ENCODE measurements at places on chromosomes 12 and 14.

DNA sequence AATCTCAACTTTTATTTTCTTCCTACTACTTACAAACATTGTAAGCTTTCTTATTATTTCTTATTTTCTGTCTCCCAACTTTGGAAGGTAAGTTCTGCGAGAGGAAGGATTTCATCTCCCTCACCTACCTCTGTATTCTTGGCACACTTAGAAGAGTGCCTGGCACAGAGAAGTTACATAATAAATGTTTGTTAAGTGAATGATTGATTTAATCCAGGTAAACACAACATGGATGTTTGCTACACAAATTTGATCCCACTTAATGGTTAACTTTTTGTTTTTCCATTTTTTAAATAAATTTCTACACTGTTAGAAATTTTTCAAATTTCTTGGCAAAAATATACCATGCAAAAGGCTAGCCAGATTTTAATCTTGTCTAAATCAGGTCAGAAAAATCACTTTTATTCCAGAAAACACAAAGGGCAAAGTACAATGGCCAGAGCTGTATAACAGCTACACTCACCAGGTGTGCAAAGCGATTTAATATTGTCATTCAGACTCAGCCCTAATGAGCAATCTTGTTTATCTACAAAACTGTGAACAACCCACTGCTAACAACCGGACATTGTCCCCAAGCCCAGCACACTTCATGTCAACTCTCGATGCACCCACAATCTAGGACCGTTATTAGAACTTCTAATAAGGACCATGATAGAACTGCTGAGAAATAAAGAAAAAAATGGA lies 222.1 kb upstream of the EEA1 start:
- DNase-seq = no peak

DNA sequence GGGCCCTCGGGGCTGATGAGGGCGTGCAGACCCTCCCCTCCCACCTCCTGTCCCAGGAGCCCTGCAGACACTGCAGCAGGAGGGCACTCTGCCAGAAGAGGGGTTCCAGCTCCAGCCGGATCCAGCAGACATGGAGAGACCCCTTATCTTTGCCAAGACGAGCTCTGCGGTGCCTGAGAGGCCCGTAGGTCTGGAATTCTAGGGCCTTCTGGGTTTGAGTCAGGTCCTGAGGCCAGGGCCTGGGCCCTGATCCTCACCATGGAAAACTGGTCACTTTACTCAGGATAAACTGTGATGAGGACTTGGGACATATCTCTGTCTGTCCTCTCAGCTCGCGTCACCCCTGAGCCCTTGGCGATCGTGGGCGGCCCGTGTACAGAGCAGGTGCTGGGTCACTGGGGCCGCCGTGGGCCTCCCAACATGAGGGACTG lies 13.8 kb downstream of the MEG3 start:
- no peak for DNase-seq

- DNase-seq = no peak
These were observed 2.3 kb downstream of the ANKRD9 start for GRCh38 chr14:102507081-102507856.

DNA sequence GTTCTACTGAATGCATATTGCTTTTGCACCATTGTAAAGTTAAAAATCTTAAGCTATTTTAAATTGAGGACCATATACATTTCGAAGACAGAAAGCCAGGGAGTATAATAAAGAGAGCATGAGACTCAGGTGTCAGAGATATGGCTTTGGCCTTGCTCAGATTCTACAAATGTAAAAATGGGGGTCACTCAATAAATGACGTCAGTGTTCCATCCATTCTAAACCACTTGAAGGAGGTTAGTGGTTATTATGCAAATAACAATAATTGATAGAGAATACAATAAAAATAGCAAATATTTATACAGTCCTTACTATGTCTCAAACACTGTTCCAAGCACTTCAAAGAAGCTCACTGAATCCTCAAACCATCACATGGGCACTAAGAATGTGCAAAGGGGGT lies 20.1 kb downstream of the RTN1 start:
- no peak for DNase-seq

GRCh38 chr12:108911915-108912314 lies 32.0 kb downstream of the DAO start:
- no peak for DNase-seq

- no peak for DNase-seq
These were observed 202.3 kb upstream of the SLC38A2 start for GRCh38 chr12:46574847-46575246.

GRCh38 chr12:121176826-121177529 lies 33.0 kb upstream of the P2RX4 start:
- DNase-seq = no peak

- no peak for DNase-seq
These were observed 77.3 kb upstream of the GRIN2B start for GRCh38 chr12:14058717-14059116.

- no peak for DNase-seq
These were observed 20.6 kb downstream of the PKP2 start for GRCh38 chr12:32876004-32876403.

DNA sequence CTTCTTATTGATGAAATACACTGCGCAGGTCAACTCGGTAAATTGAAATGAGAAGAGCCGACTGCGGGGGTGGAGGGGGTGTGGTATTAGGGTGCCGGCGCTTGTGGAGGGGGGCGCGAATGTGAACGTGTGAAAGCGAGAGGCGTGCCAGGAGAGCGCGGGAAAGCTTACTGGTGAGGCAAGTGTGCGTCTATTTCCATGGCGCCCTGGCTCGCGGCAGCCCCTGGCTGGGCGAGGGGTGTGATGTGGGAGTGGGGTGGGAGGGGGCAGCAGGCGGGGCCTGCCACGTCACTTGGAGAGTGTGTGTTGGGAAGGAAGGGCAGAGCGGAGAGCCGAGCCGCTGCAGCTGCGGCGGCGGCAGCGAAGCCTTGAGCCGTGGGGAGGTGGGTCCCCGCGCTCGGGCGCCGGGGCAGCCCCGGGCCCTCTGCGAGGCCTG lies 88.8 kb downstream of the GALNT8 start:
- DNase-seq = no peak

- no peak for DNase-seq
These were observed 5.0 kb downstream of the AJUBA start for GRCh38 chr14:22977434-22977683.

Data from stimulated activated CD4-positive, alpha-beta T cell treated with anti-CD3 and anti-CD28 coated beads, Interleukin-1b, Interleukin-23, amount 100 ng/mL, for 4 hours (primary cell).